Stimulated activated CD8-positive, alpha-beta memory T cell treated with anti-CD3 and anti-CD28 coated beads, Interleukin-4, amount 100 ng/mL, for 4 hours (primary cell): ENCODE measurements at places on chromosomes 13 and 19.

DNA sequence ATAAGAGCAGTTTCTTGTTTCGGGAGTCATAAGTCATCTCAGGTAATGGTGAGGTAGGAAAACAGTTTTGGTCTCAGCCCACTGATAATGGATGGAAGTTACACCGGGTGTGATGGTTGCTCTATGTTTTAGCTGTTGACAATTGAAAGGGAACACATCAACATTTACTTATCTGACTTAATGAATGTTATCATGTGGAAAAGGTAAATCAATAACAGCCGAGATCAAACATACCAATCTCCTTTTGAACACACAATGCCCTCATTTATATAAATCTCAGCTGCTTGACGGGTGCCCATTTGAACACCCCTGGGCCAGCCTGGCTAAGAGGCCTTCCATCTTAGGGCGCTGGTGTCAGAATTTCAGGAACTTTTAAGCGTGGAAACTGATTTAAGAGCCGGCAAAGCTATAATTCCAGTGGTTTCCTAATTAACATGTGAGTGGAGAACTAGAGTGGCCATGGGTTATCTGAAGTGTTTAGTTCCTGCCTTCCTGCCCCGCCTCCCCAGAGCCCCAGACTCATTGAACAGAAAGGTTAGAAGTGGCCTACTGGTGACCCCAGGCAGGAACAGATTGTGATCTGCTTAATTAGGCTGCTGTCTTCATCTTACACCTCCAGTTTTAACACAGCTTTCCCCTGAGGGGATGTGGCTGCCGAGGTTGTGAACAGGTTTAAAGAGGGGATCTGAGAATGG lies 572.7 kb downstream of the FGF9 start:
- no peak for DNase-seq

DNA sequence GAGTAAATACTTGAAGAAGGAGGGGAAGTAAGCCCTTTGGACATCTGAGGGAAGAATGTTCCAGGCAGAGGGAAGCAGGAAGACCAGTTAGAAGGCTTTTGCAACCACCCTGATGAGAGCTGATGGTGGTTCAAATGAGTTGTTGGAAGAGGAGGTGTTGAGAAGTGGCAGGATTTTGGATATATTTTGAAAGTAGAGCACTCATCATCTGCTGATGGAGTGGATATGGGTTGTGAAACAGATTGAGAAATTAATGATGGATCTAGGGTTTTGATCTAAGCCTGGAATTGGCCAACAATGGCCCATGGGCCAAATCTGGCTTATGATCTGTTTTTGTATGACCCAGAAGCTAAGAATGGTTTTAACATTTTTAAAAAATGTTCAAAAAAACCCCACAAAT lies 230.7 kb downstream of the NDFIP2 start:
- no peak for DNase-seq

- DNase-seq: no peak
Observed at GRCh38 chr19:1501200-1501595, 10.2 kb downstream of the REEP6 start.

GRCh38 chr13:101965096-101965495 lies 436.8 kb downstream of the FGF14 start:
- DNase-seq: no peak

GRCh38 chr19:11384778-11385129 lies 640 bp upstream of the EPOR start:
- no peak for DNase-seq
